Left colon (tissue), 2 donors: ENCODE measurements at places on chromosomes 3 and 15. TPM values are rescaled to one million over a fixed set of nuclear protein-coding genes. Genes with fewer than 3 reads are reported as not detected.

STRIT1 gene
- not detected for total RNA-seq

LRRIQ4 gene
- not detected for total RNA-seq

FOXB1 gene
- not detected for total RNA-seq

SLC9A9 gene
- 2.7 TPM for total RNA-seq

ALAS1 gene
- total RNA-seq, result 128 TPM

ABHD6 gene
- total RNA-seq, result 25.0 TPM

FAM107A gene
- total RNA-seq, result 10.2 TPM

MESP2 gene
- 1.0 TPM for total RNA-seq

GASK1A gene
- 2.5 TPM for total RNA-seq

CFAP20DC gene
- total RNA-seq, result 0.98 TPM

KNSTRN gene
- total RNA-seq, result 6.7 TPM

ADAMTSL3 gene
- total RNA-seq, result 8.7 TPM

DNAH12 gene
- 0.17 TPM for total RNA-seq

PRKCI gene
- total RNA-seq, result 48.7 TPM

RTP4 gene
- total RNA-seq, result 5.9 TPM

ZMYND10 gene
- total RNA-seq, result 0.49 TPM

NAA80 gene
- total RNA-seq, result 11.2 TPM

GOLGA8N gene
- total RNA-seq, result 2.9 TPM

GOLGA8J gene
- total RNA-seq, result not detected

CCDC54 gene
- not detected for total RNA-seq

MYRIP gene
- total RNA-seq, result 9.1 TPM

ARHGAP31 gene
- 10.7 TPM for total RNA-seq

SLC22A13 gene
- total RNA-seq, result 0.61 TPM

OR5K1 gene
- not detected for total RNA-seq

CSTA gene
- 1.1 TPM for total RNA-seq

ACP3 gene
- total RNA-seq, result 32.6 TPM

MOBP gene
- total RNA-seq, result 0.27 TPM

IGSF10 gene
- total RNA-seq, result 0.89 TPM

CGNL1 gene
- 2.8 TPM for total RNA-seq

ACOX2 gene
- 17.8 TPM for total RNA-seq

CHRM5 gene
- not detected for total RNA-seq

ISLR2 gene
- 0.52 TPM for total RNA-seq

SLC12A1 gene
- not detected for total RNA-seq

THAP10 gene
- 1.4 TPM for total RNA-seq

PLOD2 gene
- total RNA-seq, result 89.6 TPM

SNX22 gene
- total RNA-seq, result 0.73 TPM

ZIC1 gene
- not detected for total RNA-seq

PLA2G4F gene
- 44.1 TPM for total RNA-seq

ATP13A4 gene
- 14.2 TPM for total RNA-seq

PIERCE2 gene
- total RNA-seq, result 5.3 TPM

CEP19 gene
- total RNA-seq, result 0.78 TPM

LNP1 gene
- total RNA-seq, result 1.0 TPM

CKMT1A gene
- total RNA-seq, result 229 TPM

NME9 gene
- 0.39 TPM for total RNA-seq

CADPS gene
- total RNA-seq, result 4.4 TPM

HHLA2 gene
- 148 TPM for total RNA-seq

DOCK3 gene
- total RNA-seq, result 0.09 TPM

RLBP1 gene
- not detected for total RNA-seq

SLC22A14 gene
- total RNA-seq, result not detected

GHSR gene
- not detected for total RNA-seq

DBR1 gene
- 10.8 TPM for total RNA-seq
